ENCODE measurements at places on chromosomes 16 and 17.

DNA sequence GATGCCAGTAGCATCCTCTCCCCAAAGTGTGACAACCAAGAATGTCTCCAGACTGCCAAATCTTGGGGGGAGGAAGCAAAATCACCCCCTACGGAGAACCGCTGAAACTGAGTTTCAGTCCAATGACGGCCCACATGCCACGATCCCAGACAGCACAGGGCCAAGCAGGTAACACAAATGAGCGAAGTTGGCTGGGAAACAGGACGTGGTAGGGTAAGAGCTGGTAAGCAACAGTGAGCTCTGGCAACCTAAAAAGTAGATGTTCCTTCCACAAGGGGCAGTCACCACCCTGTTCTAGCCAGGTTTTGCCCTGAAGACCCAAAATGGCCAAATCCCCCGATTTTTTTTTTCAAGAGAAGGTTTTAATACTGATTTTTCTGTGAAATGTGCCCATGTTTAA, 25.4 kb downstream of the ZFHX3 start:
- no peak for DNase-seq

- DNase-seq = peak; percentile 34
Observed at GRCh38 chr17:43576563-43577229, 30.6 kb upstream of the ETV4 start.

- DNase-seq = peak; percentile 78
Observed at GRCh38 chr16:89505204-89506112, 2.7 kb upstream of the SPG7 start.

DNA sequence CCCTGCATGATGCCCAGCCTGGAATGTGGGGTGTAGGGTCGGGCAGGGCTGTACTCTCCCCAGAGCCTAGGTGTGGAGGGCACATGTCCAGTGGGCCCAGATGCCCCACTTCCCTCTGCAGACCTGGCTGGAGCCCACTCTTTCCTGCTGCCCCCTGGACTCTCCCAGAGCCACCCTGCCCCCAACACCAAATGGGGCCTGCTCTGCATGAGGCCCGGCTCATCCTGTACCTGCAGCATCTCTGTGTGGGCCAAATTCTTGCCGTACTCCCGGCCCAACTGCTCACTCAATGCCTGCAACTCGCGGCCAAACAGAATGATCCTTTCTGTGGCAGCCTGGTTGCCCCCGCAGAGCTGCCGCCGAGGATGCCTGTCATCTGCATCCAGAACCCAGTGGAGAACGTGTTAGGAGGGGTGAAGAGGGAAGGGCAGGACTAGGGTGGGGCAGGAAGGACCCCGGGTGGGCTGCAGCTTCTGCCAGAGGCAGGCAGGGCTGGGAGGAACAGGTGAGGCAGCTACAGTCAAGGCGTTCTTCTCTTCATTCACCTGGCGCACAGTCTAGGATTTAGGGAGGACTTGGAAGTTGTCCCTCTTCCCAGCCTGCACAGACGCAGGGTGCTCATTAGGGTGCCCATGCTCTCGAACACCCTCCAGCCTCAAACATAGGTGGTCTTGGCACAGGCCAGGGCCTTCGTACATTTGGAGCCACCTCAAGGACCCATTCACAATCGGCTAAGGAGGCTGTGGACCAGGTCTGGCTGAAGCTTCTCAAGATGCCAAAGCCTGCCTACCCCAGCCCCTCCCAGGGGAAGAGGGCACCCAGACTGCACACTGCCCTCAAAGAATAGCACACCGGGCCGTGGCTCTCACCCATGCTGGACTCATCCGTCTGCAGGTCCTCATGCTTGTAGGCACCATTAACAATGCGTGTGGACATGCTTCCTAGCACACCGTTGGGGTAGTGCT, 8.7 kb upstream of the GFOD2 start:
- DNase-seq = no peak

DNA sequence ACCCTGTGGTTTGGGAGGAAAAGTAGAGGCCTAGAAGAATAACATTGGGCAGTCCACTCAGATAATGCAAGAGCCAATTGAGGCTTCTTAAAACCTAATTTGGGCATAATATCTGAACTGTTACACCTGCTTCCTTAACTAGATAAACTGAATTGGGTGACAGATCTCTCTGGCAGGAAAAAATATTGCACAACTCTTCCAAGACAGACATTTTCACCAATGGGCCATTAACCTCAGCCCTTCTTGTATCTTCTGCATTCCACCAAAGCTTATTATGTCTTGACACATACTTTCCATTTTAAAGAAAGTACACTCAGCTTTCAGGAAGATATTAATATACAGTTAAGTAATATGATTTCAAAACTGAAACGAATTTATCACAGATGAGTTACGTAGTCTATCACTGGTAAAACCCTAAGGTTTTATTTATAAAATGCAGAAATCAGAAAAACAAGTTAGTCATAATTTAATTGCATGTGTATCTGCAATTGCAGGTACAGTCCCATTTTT, 79.9 kb upstream of the MON1B start:
- DNase-seq = no peak

Measured in stimulated activated CD8-positive, alpha-beta memory T cell treated with anti-CD3 and anti-CD28 coated beads, Interleukin-15, amount 100 ng/mL, for 1 hour (primary cell).